ENCODE measurements at places on chromosomes 5 and 9.

DNA sequence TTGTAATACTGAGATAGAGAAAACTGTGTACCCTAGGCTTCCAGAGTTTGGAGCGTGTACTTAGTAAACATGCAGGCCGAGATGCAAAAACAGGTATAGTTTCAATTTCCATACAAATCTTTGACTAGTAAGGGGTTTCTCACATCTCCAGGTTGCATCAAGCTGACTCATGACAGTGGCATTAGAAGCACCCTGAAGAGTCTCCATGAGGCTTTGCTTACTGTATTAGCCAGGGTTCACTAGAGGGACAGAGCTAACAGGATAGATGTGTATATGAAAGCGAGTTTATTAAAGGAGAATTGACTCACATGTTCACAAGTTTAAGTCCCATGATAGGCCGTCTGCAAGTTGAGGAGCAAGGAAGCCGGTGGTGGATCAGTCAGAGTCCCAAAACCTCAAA, 275.3 kb upstream of the CDH6 start:
- DNase-seq: no peak

- DNase-seq: no peak
Observed at GRCh38 chr5:142248853-142249462, 75.9 kb downstream of the SPRY4 start.

DNA sequence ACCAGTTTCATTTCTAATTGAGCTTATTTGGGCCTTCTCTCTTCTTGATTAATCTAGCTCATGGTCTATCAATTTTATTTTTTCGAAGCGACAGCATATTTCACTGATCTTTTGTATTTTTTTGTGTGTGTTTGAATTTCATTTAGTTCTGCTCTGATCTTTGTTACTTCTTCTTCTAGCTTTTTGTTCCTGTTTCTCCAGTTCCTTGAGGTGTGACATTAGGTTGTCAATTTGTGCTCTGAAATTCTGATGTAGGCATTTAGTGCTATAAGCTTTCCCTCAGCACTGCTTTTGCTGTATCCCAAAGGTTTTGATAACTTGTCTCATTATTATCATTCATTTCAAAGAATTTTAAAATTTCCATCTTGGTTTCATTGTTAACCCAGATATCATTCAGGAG, 67.3 kb downstream of the STRBP start:
- DNase-seq: no peak

- no peak for DNase-seq
Observed at GRCh38 chr5:73827106-73827450, 201.1 kb downstream of the ARHGEF28 start.

GRCh38 chr9:93117924-93118862, 15.9 kb downstream of the NINJ1 start:
- no peak for DNase-seq

DNA sequence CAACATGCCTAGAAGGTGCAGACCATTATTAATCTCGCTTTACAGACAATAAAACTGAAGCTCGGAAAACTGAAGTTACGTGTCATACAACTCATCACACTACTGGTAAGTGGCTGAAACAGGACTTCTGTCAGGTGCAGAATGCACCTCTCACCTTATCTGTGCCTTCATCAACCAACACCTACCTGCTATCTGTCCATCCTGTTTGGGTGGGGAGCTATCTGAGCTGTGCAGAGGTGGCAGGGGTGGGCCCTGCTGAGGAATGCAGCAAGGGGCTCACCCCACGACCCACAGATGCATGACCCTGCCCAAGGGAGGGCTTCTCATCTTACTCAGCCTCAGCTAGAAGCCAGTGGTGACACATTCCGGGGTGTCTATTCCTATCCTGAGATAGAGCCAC, 81.6 kb downstream of the SLIT3 start:
- no peak for DNase-seq

GRCh38 chr9:14215614-14216013, 98.3 kb downstream of the NFIB start:
- no peak for DNase-seq

DNA sequence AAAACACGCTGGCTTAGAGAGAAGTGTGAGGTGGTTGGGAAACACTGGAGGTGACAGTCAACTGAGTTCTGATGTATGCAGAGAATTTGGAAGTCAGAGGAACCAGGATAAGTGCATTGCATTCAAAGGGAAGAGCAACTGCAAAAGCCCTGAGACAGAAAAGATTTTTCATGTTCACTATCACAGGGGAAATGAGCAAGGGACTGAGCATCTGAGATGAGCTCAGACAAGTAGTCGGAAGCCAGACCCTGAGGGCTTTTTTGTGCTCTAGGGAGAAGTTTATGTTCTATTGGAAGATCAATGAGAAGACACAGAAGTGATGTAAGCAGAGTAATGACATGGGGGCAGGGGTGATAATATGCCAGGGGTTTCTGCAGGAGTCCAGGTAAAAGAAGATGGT, 97.5 kb downstream of the HTR4 start:
- DNase-seq: no peak

GRCh38 chr5:119275146-119275545, 80.7 kb upstream of the TNFAIP8 start:
- DNase-seq: no peak

GRCh38 chr5:154276973-154277331, 86.4 kb downstream of the GALNT10 start:
- DNase-seq: no peak

DNA sequence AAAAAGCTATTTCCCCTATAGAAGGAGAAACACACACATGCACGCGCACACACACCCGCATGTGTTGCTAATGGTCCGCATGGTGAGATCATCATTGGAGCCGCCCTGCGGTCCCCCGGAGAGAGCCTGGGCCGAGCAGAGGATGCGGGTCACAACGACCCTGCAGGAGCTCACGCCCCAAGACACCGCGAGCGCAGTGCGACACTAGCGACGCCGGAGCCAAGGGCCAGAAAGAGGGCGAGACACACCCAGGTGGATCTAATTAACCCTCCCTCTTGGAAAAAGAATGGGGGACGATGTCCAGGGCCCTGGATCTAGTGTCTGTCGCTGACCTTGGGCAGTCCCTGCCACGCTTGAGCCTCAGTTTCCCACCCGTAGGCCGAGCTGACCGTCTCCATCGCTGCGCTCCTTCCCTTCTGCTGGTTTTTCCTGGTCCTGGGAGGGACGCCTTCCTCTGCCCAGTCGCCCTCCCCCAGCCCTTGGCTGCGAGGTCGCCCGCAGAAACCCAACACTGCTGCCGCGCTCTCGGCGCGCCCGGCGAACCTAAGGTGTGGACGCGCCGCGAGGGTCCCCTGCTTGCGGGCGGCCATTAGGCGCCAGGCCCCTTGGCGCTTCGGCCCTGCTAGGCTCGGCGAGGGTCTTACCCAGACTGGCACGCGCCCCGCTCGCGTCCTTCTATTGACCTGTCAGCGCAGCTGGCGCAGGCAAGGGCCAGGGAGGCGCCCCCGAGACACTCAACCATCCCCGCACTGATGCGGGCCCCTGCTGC, 47.5 kb upstream of the RNF20 start:
- no peak for DNase-seq

DNA sequence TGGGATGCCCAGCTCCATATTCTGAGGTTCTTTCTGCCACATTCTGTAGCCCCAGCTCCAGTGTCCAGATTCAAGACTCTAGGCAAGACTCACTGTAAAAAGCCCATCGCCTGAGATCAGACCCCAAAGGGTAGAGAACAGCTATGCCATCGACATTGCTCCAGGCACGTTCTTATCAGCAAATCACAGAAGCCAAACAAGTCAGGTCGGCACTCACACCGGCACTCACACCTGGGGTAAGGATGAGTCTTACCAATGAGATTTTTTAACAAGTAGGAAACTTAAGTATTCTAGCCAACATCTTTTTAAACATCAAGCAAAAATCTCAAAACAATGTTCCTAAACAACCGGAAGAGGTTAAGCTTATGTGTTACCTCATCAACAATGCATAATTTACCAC, 2.4 kb downstream of the CDKN2AIPNL start:
- DNase-seq: no peak

DNA sequence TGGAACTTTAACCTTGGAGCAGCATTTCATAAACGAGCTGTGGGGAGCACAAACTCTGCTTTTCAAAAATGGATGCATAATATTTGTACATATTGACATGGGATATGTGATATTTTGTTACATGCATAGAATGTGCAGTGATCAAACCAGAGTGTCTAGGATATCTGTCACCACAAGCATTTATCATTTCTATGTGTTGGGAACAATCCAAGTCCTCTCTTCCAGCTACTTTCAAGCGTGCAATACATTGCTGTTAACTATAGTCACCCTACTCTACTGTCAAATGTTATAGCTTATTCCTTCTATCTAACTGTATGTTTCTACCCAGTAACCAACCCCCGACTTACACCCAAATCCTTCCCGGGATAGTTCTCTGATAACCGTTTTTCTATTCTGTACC, 15.0 kb upstream of the C5orf58 start:
- no peak for DNase-seq

- no peak for DNase-seq
Observed at GRCh38 chr9:15606643-15607472, 54.0 kb downstream of the CCDC171 start.

GRCh38 chr5:150300496-150301169, 2.1 kb downstream of the ARSI start:
- DNase-seq: no peak

DNA sequence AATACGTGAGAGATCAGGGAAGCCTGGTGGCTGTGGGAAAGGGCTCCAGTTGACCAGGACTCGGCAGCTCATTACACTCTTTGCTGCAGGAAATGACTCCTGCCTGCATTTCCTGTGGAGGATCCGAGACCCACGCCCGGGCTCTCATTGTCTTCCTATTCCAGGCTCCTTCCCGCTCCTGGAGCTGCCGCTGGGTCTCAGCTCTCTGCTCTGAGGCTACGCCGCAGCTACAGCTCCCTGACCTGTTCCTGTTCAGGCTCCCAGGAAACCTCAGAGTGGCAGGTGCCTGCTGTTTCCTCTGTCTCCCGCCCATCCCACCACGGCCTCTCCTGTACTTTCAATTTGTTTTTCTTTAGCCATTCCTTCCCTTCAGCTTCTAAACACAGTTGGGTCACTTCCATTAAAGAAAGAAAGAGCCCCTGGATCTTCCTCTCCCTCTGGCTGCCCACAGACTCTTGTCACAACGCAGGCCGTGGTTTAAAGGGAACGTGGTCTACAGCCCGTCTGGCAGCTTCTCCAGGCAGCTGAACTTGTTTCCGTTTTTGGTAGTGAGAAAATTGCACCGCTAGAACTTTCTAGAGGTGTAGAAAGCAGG, 71.5 kb downstream of the IL6ST start:
- DNase-seq: peak; percentile 66

- DNase-seq: no peak
Observed at GRCh38 chr5:96933764-96934707, 1.8 kb upstream of the LNPEP start.

- no peak for DNase-seq
Observed at GRCh38 chr5:167259806-167260205, 1031.6 kb upstream of the WWC1 start.

DNA sequence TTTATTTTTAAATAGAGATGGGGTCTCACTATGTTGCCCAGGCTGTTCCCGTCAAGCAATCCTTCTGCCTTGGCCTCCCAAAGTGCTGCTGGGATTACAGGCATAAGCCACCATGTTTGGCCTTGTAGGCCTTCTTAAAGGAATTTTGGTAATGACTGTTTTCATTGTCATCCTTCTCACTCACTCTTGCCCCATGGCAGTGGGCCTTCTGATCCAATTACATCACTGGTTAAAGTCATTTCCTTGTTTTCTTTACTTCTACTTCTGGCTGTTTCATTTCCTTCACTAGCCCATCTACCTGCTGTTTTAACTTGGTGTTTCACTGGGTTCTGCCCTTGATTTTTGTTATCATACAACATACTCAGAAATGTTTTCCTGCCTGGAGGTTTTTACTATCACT, 20.1 kb upstream of the NIM1K start:
- no peak for DNase-seq

DNA sequence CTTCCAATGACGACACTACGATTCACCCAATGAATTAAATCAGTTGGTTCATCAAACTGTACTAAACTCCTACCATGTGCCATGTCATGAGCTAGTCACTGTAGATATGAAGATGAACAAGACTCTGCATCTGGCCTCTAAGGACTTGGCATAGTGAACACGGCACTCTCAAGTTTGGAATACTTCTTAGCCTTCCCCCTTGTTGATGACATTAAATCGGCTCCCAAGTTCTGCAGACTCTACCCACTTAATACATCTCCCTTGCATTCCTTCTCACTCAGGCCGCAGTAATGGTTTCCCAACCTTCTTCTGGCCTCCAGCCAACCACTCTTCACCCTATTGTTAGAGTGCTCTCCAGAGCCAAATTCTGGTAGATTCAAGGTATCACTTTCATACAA, 184.7 kb downstream of the MAPKAP1 start:
- DNase-seq: no peak

Measured in pulmonary artery endothelial cell (primary cell).